ENCODE measurements at places on chromosomes 16 and 17.

DNA sequence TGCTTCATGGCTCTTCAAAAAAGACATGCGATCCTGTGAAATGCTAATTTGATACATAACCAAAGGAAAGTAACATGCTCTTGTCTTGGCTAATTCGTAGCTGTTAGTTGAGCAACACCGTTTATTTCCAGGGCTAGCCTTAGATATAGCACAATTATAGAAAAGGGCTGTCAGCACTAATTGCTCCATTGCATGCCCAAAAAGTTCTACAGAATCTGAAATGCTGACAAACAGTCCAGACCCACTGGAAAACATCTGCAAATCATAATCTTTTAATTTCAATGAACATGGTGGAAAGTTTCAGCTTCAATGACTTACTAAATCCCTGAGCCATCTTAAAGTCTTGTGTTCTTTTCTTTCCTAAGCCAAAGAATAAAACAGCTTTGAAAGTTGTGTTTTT lies 42.9 kb upstream of the NUDT7 start:
- no peak for DNase-seq

- DNase-seq, result no peak
Measured at GRCh38 chr16:53053967-53054669, 673 bp upstream of the CHD9 start.

DNA sequence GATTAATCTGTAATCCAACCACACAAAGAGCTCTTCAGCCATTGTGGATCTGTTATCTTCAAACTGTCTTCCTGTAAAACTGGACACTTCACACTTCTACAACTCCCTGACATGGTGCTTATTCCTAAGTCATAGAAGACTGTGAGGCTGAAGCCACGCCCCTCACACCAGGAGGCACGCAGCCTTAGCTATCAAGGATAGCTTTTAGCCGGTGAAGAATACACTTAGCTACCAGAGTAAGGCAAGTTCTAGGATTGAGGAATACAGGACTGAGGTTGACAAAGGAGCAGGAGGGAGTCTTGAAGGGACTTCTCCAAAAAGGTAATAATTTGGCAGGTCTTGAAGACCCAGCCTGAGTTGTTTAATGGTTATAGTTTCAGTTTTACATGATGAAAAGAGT lies 79.8 kb upstream of the GAS7 start:
- DNase-seq, result no peak

- DNase-seq, result no peak
Measured at GRCh38 chr17:20173091-20173490, 163.9 kb downstream of the SPECC1 start.

- no peak for DNase-seq
Measured at GRCh38 chr17:40457964-40458791, 14.9 kb downstream of the IGFBP4 start.

- no peak for DNase-seq
Measured at GRCh38 chr17:67559381-67559966, 158.3 kb upstream of the NOL11 start.

DNA sequence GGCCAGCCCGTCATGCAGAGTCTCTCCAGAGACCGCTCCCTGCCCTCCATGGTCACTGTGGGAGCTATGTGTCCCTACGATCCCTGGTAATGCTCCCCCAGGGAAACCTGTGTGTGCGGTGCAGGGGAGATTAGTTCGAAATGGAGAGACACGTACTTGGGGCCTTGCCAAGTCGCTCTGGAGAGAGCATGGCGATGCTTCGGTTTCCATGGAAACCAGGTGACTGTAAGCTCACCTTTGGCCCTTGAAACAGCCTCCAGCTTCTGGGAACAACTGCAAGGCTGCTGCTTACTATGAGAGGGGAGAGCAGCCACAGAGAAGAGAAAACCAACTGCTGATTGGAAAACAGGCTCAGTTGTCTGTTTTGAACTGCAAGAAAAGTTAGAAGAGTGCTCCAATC lies 879.7 kb upstream of the EEF2KMT start:
- no peak for DNase-seq

- no peak for DNase-seq
Measured at GRCh38 chr17:4643676-4644075, 2.2 kb upstream of the ALOX15 start.

- no peak for DNase-seq
Measured at GRCh38 chr17:61065263-61065773, 334.3 kb upstream of the TBX2 start.

- no peak for DNase-seq
Measured at GRCh38 chr17:82787081-82787848, 35.4 kb downstream of the TBCD start.

- DNase-seq, result no peak
Measured at GRCh38 chr16:1757714-1758461, 13.5 kb downstream of the NME3 start.

DNA sequence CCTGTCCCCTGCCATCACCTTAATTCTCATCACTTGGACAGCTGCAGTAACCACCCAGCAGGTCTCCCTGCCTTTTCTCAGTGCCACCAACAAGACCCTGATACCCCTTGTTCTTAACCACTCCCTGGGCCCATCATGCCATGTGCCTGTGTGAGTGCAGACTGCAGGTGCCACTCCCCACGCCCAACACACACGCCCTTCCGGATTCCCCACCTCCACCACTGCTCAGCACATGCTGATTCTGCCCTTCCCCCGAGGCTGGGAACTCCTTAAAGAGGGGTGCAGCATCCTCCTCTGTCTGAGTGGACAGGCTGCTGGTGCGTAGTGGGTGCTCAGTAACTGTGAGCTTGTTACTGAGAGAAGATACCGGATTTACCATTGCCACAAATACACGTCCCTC lies 52.4 kb downstream of the PLD6 start:
- no peak for DNase-seq

DNA sequence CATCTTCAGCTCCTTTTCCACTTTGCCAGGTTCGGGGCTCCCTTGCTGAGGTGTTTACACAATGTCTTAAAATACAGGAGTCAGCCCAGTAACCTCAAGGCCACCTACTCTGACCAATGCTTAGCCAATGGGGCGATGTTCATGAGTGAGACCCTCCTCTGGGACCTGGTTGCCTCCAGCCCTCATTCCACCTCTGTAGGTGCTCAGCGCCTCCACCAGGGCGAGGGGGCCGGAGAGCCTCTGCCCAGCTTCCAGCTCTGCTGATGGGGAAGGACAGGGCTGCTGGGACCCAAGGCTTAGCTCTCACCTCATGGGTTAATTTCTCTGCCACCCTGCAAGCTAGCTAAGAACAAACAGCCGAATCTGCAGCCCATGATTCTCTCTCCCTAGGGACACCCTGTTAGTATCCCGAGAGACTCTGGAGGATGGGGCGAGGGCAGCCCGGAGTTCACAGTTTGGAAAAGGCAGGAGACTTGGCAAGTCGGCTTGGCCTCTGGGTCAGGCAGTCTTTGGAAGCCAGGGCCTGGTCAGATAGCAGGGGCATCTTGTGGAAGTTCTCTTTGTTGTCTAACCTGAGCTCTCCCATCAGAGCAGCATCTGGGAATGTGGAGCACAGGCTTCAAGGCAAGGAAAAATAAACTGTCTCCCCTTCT lies 16.2 kb downstream of the SRCIN1 start:
- DNase-seq, result no peak

GRCh38 chr16:60739737-60740683 lies 1296.2 kb downstream of the CDH8 start:
- DNase-seq, result no peak

DNA sequence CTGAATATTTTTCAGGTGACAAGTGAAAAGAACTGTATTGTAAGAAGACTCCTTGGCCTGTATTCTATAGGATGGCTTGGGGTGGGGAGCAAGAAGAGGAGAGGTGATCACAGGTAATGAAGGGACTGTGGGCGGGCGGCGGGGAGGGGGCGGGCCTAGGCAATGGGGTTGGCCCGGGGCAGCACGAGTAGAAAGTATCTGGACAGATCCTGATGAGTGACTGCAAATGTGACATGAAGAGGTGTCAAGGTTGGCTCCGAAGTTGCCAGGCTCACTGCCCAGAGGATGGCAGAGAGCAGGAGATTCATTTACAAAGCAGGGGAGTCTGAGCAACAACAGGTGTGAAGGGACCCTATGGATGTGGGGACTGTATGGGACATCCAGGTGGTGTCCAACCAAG lies 10.8 kb upstream of the G6PC1 start:
- DNase-seq, result no peak

GRCh38 chr16:59909262-59909661 lies 1175.1 kb upstream of the GOT2 start:
- DNase-seq, result no peak

DNA sequence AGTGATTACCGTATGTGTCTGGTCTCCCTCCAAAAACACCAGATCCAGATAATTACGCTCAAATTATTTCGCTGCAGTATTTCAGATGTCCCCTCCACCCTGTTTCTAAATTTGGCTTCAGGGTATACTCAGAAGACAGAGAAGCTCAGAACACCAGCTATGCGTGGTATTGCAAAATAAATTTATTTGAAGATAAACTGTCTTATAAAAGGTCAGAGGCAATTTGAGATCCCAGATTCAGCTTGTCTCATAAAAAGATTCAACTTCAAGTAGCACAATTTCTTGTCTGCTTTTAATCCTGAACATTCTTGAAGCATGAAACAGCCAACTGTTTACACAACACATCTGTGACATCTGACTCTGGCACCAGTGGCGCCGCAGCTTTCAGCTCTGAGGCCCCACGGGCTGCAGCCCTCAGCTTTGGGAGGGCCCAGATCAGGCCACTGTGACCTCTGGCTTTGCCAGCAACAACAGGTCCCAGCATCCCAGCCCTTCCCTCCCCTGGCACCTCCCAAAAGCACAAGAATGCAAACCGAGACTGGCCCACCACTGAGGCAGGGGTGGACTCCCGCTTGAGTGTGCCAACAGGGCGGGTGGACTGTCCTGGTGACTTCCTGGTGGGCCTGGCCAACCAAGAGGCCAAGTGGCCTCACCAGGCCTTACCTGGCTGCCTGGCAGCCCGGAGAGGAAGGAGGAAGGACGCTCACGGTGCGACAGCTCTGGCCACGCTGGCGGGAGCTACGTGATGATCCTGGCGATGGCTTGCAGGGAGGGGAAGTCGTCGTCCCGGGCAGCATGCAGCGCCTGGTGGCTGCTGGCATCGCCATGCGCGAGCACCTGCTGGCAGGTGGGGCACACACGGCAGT lies 8.0 kb downstream of the SYNGR3 start:
- no peak for DNase-seq

DNA sequence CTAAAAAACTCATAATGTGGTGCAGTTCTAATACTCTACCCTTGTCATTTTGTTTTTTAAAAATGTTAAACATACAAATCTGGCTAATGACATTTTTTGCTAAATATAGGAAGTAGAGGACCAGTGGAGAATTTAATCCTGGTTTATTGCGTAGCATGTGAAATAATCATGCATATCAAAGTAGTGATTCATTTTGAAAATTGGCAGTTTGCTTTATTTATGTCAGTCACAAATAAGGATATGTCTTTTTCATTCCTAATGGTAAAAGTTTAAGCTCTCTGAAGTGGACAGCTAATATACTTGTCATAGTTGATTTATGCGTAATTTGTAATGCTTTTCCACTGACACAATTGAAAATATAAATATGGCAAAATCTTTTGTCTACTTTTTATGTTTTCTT lies 224.2 kb downstream of the BCAS3 start:
- no peak for DNase-seq

DNA sequence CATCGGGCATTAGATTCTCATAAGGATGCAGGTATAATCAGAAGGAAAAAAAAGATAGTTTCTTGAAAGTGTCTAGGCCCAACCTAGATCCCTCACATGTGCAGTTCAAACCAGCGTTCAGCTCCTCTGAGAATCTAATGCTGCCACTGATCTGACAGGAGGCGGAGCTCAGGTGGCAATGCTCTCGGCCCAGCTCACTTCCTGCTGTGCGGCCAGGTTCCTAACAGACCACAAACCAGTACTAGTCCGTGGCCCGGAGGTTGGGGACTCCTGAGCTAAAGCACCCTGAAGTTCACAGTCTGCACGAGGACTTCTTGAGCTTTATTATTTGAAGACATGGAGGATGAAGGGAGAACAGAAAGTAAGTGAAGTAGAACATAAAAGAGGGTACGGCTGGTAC lies 16.8 kb downstream of the SMCR8 start:
- DNase-seq, result no peak

DNA sequence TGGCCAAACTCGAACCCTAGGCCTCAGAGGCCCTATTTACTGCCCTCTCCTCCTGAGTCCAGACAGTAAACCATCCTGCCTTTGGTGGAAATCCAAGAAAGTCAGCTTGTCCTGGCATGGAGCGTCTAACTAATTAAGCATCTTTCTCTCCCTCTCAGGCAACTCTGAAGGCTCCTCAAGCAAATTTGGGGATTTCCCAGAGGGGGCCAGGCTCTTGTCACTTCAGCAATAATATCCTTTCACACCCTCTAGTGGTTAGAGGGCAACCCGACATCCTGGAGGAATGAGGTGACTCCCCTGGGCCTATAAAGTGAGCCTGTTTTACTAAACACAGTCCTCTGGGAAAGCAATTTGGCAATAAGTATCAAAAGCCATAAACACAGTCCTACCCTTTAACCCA lies 60.4 kb downstream of the NOG start:
- no peak for DNase-seq

GRCh38 chr16:89729293-89729692 lies 8.0 kb downstream of the ZNF276 start:
- DNase-seq, result no peak

- no peak for DNase-seq
Measured at GRCh38 chr16:71311553-71312158, 22.5 kb upstream of the CMTR2 start.

- DNase-seq, result no peak
Measured at GRCh38 chr17:50139950-50140885, 10.3 kb upstream of the SAMD14 start.

GRCh38 chr16:90012991-90013745 lies 6.1 kb downstream of the DBNDD1 start:
- DNase-seq, result no peak

DNA sequence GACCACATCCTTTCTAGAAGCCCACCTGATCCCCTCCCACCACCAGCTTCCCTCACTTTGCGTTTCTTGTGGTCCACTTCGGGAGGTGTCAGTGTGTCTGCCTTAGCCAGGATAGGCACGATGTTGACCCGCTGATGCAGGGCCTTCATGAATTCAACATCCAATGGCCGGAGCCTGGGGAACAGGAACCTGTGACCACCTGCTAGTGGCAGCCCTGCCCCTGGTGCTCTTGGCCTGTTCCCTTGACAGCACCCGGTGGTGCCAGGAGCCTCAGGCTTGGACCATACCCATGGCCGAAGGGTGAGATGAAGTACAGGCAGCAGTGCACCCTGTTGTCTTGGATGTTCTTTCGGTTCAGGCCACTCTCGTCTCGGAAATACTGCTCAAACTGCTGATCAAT lies 7.2 kb upstream of the MTMR4 start:
- DNase-seq, result no peak

DNA sequence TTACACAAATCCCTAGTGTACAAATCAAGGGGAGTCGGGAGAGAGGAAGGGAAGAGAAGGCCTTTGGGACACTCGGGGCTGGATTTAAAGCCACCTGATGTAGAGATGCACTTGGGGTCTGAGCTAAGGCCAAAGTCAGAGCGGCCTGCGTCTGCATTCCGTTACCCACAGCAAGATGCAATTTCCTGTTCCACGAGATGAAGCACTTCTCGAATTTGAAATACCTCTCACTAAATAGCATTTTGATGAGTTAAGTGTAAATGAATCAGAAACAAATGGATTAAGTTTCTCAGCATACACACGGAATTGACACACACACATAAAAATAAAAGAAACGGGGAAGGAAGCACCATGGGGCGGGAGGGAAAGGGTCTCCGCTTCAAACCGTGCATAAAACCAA lies 386.0 kb downstream of the SOX9 start:
- no peak for DNase-seq
